ENCODE measurements at places on chromosomes 4 and X. TPM values are rescaled to one million over a fixed set of nuclear protein-coding genes. Genes with fewer than 3 reads are reported as not detected.

Gene XKRX
- 0.63 TPM for total RNA-seq

Gene UGT2B15
- 0.26 TPM for total RNA-seq

- DNase-seq, result no peak
Observed at GRCh38 chr4:3013839-3014350, 50.5 kb downstream of the GRK4 start.

- no peak for DNase-seq
Observed at GRCh38 chr4:99848591-99849001, 32.0 kb downstream of the DAPP1 start.

DNA sequence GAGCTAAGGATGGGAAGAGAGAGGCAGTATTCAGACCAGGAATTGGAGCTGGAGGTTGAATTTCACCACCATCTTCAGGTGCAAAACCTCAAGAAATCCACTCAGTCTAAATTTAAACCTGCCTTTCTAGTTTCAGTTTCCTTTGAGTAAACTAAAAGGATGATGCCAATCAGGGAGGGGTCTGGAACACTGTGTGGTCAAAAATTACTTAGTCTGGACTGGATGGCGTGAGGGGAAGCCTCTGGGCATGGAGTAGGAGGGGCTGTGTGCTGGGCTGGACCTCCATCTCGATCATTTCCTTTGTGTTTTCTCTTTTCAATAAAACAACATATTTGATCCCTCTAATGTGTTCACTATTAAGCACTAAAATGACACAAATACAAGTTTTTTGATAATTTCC lies 120.1 kb downstream of the GC start:
- DNase-seq, result no peak

DNA sequence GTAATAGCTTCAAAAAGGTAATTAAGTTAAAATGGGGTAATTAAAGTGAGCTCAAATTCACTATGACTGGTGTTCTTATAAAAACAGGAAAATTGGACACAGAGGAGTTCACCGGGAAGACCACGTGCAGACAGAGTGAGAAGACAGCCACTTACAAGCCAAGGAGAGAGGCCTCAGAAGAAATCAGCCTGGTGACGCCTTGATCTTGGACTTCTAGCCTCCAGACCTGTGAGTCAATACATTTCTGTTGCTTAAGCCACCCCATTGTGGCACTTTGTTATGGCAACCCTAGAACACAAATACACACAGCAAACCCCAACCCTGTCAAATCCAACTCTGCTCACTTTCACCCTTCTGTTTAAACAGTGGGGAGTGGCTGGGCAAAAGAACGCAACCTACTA lies 4.1 kb upstream of the CD38 start:
- no peak for DNase-seq
